Natural killer cell (primary cell): ENCODE measurements at places on chromosomes 2 and 18. TPM values are rescaled to one million over a fixed set of nuclear protein-coding genes. Genes with fewer than 3 reads are reported as not detected.

- no peaks in the 10 kb centered on the region for H3K4me1 ChIP-seq
- H3K27me3 ChIP-seq: no peaks in the 10 kb centered on the region
- no peak overlapping the region for H3K4me3 ChIP-seq
- no peaks in the 10 kb centered on the region for H3K36me3 ChIP-seq
- no peak for DNase-seq
Measured at GRCh38 chr18:424071-424661, 76.3 kb downstream of the COLEC12 start.

Gene CNTNAP5
- total RNA-seq: not detected

DNA sequence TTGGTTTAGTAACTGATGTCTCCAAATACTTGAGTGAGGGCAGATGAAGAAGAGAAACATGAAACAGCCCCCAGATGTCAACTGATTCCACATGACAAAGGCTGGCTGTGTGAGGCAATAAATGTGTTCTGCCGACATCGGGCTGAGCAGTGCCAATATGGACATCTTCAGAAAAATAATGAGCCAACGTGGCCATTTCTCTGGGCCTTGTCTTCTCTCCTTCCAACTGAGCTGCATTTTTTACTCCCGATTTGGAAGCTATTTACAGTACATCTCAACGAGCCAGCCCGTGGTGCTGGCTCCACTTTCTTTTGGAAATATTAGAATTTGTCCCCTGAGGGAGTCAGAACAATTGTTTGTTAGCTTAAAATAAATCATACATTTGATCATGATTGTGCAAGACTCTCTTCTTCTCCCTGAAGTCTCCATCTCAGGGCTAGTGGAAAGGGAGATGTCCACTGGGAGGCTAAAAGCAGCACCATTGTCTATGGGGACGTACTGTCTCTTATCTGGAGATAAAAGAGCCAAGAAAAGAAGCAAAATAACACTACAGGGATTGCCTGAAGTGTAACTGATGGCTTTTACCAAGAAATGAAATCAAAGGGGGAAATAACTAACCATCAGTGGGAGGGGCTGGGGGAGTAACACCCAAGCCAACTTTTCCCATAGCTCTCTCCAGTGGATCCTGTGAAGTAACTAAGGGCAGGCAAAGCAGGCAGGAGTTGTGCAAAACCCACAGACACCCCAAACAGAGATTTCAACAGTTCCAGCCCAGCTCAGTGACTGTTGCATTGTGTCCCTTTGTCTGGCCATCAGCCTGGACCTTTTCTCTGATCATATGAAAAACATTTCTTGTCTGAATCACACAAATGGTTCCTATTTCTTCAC, 114.8 kb downstream of the RDH14 start:
- H3K36me3 ChIP-seq: no peaks in the 10 kb centered on the region
- H3K27ac ChIP-seq: no peak overlapping the region
- no peak for DNase-seq

DNA sequence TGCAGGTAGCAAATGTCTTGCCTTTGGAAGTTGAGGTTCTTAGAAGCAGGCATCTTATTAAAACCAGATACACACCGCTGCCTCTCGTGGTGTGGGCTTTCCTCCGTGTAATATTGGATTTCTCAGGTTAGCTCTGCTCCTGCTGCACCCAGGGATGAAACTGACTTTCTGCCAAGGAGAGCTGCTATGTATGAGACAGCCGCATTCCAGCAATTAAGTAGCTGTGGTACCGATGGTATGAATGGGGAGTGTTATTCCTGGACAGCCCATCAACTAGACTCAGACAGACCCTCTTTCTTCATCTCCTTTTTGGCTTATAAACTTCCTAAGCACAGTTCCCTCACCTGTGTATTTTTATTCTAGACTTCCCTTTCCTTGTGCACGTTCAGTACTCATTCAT, 6.8 kb upstream of the EHD3 start:
- no peak overlapping the region for H3K4me3 ChIP-seq
- no peaks in the 10 kb centered on the region for H3K36me3 ChIP-seq
- no peaks in the 10 kb centered on the region for H3K27me3 ChIP-seq
- H3K4me1 ChIP-seq: no peaks in the 10 kb centered on the region
- no peak overlapping the region for H3K27ac ChIP-seq
- DNase-seq: no peak

- H3K36me3 ChIP-seq: no peaks in the 10 kb centered on the region
- no peak overlapping the region for H3K27ac ChIP-seq
- H3K4me1 ChIP-seq: no peaks in the 10 kb centered on the region
- H3K27me3 ChIP-seq: no peaks in the 10 kb centered on the region
Measured at GRCh38 chr2:95760806-95761525, 169.2 kb downstream of the TRIM43 start.
